ENCODE measurements at places on chromosomes 16 and 17. TPM values are rescaled to one million over a fixed set of nuclear protein-coding genes. Genes with fewer than 3 reads are reported as not detected.

KCNAB3 gene
- not detected for total RNA-seq

PRAC2 gene
- total RNA-seq = not detected

NAGS gene
- 1.2 TPM for total RNA-seq

GUCY2D gene
- total RNA-seq = not detected

CIBAR2 gene
- not detected for total RNA-seq

ABCA9 gene
- total RNA-seq = 6.0 TPM

AIPL1 gene
- not detected for total RNA-seq

MMP2 gene
- 119 TPM for total RNA-seq

USH1G gene
- total RNA-seq = not detected

ZPBP2 gene
- not detected for total RNA-seq

WFIKKN2 gene
- 0.20 TPM for total RNA-seq

KRT12 gene
- total RNA-seq = not detected

ZNF594 gene
- 1.1 TPM for total RNA-seq

ZNF624 gene
- total RNA-seq = 0.86 TPM

TMEM98 gene
- 5.9 TPM for total RNA-seq

CCNF gene
- 2.1 TPM for total RNA-seq

CLDN6 gene
- total RNA-seq = 0.55 TPM

CORO6 gene
- 694 TPM for total RNA-seq

NOD2 gene
- 2.1 TPM for total RNA-seq

TBC1D3G gene
- 1.8 TPM for total RNA-seq

PERCC1 gene
- not detected for total RNA-seq

RAB34 gene
- total RNA-seq = 53.3 TPM

HOXB1 gene
- total RNA-seq = not detected

ESRP2 gene
- not detected for total RNA-seq

SLC12A3 gene
- not detected for total RNA-seq

GCSH gene
- 18.5 TPM for total RNA-seq

PDILT gene
- not detected for total RNA-seq

PHOSPHO1 gene
- total RNA-seq = 3.7 TPM

LPCAT2 gene
- 6.7 TPM for total RNA-seq

RNF43 gene
- total RNA-seq = not detected

TMIGD1 gene
- total RNA-seq = not detected

SLC5A11 gene
- not detected for total RNA-seq

RPL13 gene
- 4,779 TPM for total RNA-seq

ADAMTS18 gene
- 0.82 TPM for total RNA-seq

SNX11 gene
- 10.6 TPM for total RNA-seq

SLC38A8 gene
- not detected for total RNA-seq

GHDC gene
- total RNA-seq = 17.4 TPM

TMEM238L gene
- not detected for total RNA-seq

PTX4 gene
- total RNA-seq = 0.41 TPM

CD300LB gene
- total RNA-seq = not detected

GJC1 gene
- total RNA-seq = 9.2 TPM

NEUROD2 gene
- not detected for total RNA-seq

SMIM36 gene
- not detected for total RNA-seq

LYZL6 gene
- total RNA-seq = not detected

CENPX gene
- total RNA-seq = 62.7 TPM

KRTAP3-2 gene
- not detected for total RNA-seq

KRTAP1-1 gene
- not detected for total RNA-seq

ORMDL3 gene
- total RNA-seq = 36.2 TPM

TM4SF5 gene
- total RNA-seq = not detected

ZNF597 gene
- total RNA-seq = 0.93 TPM

CTCF gene
- total RNA-seq = 25.9 TPM
